NCI-H187 treated with DMSO at 0.1 percent for 48 hours (cell line): ENCODE measurements at places on chromosomes 13 and 19.

DNA sequence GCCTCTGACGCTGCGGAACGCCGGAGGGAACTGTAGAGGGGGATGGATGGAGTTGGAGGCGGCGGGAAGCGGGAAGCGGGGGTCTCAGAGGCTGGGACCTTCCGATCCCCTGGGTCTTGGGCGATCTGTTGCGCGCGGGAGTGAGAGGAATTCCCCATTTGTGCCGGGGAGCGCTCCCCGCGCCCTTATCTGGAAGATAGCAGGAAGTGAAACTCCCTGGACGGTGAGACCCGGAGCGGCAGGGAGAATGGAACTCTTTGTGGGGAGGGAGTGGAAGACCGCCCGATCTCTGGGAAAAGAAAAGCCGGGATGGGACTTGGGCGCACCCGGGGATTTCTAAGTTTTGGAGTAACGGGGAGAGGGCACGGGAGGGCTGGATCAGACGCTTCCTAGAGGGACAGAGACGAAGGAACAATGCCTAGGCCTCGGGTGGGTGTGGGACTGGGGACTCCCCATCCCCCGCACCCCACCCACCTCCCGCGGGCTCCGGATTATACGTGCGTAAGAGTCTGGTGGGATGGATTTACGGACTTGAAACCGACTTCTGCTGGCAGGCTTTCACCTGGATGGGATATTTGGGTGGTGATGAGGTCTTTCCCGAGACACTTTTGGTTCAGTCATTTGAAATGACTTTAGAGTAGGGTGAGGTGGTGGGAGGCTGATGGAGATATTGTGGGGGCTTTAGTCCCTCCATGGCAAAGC lies 495 bp downstream of the LSR start:
- DNase-seq: no peak

GRCh38 chr19:57105976-57106721 lies 13.6 kb upstream of the USP29 start:
- DNase-seq: no peak

DNA sequence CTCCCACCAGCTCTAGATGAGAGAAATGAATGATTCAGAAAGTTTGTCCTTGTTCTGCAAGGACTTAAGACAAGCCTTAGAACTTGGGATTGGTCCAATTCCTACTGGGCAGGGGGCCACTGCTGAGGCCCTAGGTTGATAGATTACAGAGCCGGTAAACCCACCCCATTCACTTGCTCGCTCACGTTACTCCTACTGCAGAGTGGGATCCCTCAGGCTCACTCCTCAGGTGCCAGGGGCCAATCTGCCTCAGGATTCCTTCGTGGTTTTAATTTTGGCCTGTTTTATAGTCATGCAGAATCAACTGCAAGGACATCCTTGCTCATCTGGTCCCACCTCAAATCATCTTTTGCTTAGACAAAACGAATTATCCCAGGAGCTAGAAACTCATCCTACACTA lies 59.0 kb downstream of the SERP2 start:
- no peak for DNase-seq

DNA sequence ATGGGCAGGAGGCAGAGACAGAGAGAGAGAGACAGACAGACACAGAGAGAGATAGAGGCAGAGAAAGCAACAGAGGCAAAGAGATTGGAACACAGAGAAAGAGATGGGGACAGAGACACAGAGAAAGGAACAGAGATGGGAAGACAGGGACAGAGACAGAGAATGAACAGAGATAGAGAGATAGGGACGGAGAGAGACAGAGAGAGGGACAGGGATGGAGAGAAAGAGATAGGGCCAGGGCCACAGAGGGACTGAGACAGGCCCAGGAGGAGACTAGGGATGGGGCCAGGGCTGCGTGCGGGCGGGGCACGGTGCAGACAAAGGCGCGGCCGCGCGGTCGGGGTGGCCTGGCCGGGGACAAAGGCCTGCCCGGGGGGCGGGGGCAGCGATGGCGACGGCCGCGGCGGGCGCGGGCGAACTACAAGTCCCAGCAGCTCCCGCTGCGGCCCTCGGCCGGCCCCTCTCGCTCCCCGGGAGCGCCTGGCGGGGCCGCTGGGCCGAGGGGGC lies at the start of gene ZNF358:
ZNF358 (plus strand) TSS at position 459 of the 507 bp plus-strand sequence. CDS start 3,140 bp downstream, outside the sequence.
- DNase-seq: no peak
